ENCODE measurements at places on chromosomes 1 and 21.
A peak's percentile ranks its signal among the peaks of the same experiment; 100 is the strongest.

DNA sequence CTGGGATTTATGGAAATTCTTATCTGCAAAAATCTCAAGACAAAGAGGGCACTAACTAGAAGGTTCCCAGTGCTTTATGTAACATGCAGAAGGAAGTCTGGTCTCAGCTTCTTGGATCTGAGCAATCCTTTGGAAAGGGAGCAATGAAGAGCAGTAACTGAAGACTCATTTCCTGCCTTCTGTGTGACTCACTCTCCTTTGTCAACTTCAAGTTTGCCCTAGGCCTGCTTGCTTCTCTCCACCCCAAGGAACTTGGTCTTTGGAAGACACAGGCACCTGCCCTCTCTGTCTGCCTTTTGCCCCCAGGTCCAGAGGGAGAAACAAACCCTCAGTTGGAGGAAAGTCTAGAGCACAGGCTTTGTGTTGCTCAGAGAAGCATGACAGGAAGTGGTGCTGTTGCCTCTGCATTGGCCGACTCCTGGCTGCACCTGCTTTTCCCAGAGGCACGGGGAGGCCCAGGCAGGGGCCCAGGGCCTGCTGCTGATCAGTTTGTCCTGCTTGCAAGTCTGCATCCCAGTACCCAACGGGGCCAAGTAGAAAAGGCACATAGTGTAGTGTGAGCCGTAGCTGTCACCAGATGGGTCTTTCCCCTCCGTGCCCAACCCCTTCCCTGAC, 137.2 kb downstream of the DHRS3 start:
- DNase-seq, result no peak

GRCh38 chr1:155695072-155695471, 6.2 kb downstream of the DAP3 start:
- no peak for DNase-seq

- no peak for DNase-seq
These were observed 3.0 kb upstream of the MDM4 start for GRCh38 chr1:204513117-204513716.

DNA sequence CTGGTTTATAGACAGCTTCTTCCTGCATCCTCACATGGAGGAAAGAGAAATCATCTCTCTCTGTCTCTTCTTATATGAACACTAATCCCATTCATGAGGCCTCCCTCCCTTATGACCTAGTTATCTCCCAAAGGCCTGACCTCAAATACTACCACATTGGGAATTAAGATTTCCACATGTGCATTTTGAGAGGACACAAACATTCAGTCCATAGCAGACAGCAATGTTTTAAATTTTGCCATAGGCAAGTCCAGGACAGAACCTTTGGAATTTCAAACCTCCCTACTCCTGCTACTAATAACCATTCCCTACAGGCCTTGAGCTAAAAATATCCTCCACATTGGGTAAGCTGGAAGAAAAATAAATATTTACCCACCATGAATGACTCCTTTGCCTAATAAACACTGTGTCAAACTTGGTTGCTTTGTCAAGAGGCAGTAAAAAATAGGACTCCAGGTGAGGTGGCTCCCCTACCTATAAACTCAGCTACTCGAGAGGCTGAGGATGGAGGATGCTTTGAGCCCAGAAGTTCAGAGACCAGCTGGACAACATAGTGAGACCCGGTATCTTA, 113.7 kb downstream of the ZNF281 start:
- DNase-seq, result no peak

- DNase-seq, result no peak
These were observed 66.4 kb upstream of the LPGAT1 start for GRCh38 chr1:211896958-211897357.

GRCh38 chr1:31701091-31701736, 2.6 kb downstream of the COL16A1 start:
- DNase-seq, result no peak

DNA sequence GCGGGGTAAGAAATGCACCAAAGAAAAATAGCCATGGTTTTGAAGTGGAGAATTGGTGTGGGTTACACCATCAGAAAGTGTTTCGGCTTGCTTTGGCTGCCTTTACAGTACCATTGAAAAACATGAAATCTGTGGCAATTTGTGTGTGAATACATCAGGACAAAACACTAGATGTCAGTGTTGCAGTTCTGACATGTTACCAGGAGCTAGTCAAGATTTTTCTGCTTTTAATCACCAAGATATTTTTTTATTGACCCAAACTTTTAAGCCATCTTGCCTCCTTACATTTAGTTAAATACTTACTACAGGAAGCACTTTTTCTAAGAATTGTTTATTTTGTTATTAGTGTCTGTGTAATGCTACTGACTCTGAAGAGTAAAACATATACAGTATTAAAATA, 14.3 kb downstream of the RRP15 start:
- DNase-seq, result no peak

- DNase-seq, result no peak
These were observed 3.1 kb downstream of the RNF207 start for GRCh38 chr1:6208723-6209660.

- DNase-seq, result no peak
These were observed 29.2 kb downstream of the NEGR1 start for GRCh38 chr1:72253132-72253531.

DNA sequence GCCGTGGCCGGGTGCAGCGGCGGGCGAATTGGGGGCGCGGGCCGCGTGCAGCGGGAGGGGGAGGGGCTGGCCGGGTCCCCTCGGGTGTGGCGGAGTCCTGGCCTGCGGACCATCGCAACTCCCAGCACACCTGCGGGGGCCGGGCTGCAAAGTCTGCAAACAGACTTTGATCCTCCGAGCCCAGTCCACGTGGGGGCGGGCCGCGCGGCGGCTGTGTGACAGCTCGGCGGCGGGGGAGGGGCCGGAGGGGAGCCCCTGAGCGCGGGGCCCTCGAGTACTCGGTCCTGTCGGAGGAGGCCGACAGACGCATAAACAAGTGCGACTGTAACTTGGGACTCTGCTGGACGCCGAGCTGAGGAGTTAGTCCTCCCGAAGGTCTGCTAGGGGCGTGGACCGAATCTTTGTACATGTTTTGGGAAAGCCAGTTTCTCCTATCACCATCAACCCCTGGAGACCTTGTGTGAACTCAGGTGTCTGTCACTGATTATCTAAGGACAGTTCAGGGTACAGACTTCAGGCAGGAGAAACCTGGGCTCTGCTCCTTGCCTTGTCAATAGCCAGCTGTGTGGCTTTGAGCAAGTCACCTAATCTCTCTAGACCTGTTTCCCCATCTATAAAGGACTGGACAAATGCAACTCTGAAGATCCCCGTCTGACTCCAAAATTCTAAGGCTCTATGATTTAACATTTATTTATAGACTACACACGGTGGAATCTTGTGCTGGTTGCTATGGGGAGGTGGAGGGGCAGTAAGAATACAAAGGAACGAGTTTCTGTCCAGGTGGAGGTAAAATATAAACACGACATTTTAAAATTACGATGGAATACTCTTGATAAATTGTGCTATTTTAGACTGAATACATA, 710 bp upstream of the SLC30A1 start:
- DNase-seq, result peak; percentile 83

- no peak for DNase-seq
These were observed 8.5 kb downstream of the TTF2 start for GRCh38 chr1:117068580-117068979.

DNA sequence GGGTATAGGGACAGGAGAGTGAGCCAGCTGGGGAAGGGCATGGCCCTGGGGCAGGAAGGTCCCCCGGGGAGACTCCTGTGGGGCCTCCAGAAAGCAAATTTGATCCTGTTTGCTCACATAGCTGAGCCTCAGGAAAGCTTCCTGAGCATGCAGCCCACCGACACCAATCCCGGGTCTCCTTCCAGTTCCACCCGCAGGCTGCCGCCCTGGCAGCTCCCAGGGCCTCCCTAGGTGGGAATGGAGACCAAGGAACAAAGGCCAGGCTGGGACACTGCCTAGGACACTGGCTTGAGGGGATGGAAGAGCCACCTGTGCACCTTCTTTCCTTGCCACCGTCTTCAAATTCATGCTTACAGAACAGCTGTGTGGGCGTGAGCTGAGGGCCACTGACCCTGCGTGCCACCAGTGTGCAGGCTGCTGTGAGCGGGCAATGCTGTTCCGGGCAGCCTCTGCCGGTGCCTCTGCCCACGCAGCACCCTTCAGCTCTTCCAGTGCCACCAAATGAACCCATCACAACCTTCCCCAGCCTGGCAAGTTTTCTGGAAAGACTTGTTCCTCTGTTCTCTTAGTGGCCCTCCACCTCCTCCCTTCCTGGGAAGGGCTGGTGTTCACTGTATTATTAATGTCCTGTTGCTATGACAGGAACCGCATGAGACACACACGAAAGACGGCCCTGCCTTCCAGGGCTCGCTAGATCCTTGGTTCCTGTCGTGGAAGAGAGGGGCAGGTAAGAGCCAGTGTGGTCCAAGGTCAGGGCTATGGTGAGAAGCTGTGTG, 53.6 kb downstream of the ACBD3 start:
- DNase-seq, result no peak

DNA sequence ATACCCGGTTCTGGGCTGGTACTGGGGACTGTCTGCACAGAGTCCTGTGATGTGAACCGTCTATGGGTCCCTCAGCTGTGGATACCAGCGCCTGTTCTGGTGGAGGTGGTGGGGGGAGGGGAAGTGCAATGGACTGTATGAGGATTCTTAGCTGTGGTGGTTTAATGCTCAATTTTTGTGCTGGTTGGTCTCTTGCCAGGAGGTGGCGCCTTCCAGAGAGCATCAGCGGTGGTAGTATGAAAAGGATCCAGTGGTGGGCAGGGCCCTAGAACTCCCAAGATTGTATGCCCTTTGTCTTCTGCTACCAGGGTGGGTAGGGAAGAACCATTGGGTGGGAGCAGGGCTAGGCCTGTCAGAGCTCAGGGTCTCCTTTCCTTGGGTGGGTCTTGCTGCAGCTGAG, 89.4 kb upstream of the B3GALT2 start:
- DNase-seq, result no peak

DNA sequence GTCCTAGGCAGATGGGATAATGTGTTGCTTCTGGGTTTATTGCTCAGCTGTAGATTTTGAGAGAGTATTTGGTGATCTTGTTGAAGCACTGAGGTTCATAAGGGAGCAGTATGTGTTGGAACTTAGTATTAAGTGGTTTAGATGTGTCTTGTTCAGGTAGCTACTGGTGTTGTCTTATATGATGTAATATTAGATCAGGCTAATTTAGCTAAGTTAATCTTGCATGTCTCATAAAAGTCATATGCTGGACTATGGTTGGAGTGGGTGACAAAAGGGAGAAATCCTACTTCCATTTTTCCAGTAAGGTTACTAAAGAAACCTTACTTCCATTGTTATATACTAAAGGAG, 196.4 kb downstream of the CLEC20A start:
- DNase-seq, result no peak

DNA sequence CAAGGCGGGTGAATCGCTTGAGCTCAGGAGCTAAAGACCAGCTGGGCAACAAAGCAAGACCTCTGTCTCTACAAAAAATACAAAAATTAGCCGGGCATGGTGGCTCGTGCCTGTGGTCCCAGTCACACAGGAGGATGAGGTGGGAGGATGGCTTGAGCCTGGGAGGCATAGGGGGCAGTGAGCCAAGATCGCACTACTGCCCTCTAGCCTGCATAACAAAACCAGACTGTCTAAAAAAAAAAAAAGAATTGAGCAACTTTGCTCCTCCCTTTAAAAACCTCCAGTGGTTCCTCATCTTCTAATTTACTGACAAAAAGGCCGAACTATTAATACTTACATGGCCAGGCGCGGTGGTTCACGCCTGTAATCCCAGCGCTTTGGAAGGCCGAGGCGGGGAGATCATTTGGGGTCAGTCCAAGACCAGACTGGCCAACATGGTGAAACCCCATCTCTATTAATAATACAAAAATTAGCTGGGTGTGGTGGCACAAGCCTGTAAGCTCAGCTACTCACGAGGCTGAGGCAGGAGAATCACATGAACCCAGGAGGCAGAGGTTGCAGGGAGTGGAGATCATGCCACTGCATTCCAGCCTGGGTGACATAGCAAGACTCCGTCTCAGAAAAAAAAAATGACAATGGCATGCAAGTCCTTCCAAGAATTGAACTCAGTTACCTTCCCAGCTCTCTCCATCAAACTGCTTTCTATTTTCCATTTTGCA, 4.4 kb downstream of the ACBD3 start:
- DNase-seq, result no peak

GRCh38 chr1:104768466-104768865, 1018.8 kb downstream of the AMY1C start:
- DNase-seq, result no peak

GRCh38 chr21:45963232-45963570, 18.4 kb upstream of the COL6A1 start:
- no peak for DNase-seq

- DNase-seq, result no peak
These were observed 68.0 kb downstream of the TEX35 start for GRCh38 chr1:178580876-178581275.

DNA sequence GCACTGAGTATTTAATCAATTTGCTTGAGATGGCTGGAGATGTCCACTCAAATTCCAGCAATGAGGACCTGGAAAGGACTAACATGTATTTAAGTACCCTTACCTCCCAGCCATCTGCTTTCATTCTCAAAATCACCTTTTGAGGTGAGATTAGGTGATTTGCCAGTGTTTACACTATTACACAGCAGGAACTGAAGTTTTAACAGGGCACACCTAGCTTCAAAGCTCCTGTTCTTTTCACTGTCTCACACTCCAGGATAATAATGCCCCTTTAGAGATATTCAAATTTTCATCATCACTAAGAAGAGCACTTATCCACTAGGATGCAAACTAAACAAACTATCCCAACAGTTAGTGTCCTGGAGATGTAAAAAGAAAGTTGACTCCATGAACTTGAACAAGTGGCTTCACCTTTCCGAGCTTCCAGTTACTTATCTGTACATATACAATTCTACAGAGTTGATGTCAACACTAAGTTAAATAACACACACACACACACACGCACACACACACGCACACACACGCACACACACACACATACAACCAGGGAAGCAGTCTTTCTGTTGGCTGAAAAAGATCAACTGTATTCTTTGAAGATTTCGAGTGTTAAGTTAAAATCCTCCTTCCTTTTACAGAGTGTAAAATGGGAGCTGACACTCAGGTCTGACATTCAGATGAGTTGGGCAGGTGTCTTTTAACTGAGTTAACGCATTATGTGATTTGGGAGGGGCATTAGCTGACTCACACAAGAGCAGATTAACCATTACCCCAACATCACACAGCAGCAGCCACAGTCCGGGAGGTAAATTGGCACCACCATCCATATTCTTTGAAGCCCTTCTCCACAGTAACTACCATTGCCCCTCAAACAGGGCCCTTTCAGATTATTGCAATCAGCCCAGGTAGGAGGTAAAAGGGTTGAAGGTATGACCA, 15.5 kb upstream of the JAK1 start:
- DNase-seq, result no peak

GRCh38 chr21:44713130-44713529, 1.8 kb upstream of the TSPEAR start:
- DNase-seq, result no peak

GRCh38 chr1:96472471-96472870, 249.1 kb upstream of the PTBP2 start:
- DNase-seq, result no peak

DNA sequence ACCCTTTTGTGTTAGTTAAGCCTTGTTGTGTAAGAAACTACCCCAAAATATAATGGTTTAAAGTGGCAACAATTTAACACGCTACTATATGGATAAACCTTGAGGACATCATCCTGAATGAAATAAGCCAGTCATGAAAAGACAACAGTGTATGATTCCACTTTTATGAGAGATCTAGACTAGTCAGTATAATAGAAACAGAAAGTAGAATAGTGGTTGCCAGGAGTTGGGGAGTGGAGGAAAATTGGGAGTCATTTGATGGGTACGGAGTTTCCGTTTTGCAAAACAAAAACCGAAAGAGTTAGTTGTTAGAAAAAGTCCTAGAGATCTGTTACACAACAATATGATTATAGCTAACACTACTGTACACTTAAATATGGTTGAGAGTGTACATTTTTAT, 16.0 kb upstream of the CHIA start:
- no peak for DNase-seq

GRCh38 chr1:20078171-20078651, 8.2 kb downstream of the PLA2G5 start:
- no peak for DNase-seq
